ENCODE measurements at places on chromosomes 3 and 15.

DNA sequence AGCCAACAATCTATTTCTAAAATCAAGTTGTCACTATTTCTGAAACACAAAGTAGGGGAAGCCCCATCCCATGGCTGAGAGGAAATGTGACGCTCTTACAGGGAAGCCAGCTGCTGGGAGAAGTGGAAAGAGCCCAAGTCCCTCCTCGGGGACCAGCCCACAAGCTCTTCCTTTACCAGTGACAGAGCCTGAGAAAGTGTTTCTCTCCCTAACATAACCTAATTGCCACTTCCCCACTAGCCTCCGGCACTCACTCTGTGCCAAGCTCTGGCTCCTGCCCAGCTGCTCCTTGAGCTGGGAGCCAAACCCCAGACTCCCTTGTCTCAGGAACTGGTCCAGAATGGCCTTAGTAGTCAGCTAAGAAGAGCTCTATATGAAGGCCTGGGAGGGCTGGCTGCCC lies 42.9 kb downstream of the TNFAIP8L3 start:
- no peaks in the 10 kb centered on the region for H3K27me3 ChIP-seq
- DNase-seq = no peak
- H3K36me3 ChIP-seq = no peaks in the 10 kb centered on the region
- no peaks in the 10 kb centered on the region for H3K4me1 ChIP-seq
- H3K27ac ChIP-seq = no peak overlapping the region
- H3K4me3 ChIP-seq = no peak overlapping the region

DNA sequence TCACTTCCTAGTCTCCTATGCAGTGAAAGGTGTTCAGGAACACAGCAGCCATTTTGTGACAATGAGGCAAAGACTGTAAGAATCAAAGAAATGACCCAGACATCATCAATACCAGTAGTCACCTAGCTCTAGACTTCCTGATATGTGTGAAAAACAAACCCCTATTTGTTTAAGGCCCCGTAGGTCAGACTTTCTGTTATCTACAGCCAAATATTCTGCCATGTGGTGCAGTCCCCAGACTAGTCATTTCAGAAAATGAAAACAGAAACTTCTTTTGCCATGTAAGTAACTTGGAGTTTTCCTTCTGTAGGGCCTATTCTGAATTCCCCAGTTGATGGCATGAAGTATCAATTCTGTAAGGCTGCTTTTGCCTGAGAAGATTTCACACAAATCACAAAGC lies 181.7 kb upstream of the SNTN start:
- H3K4me3 ChIP-seq = no peak overlapping the region
- no peak for DNase-seq
- H3K4me1 ChIP-seq = no peaks in the 10 kb centered on the region
- H3K36me3 ChIP-seq = no peaks in the 10 kb centered on the region

GRCh38 chr3:42061713-42062380 lies 29.3 kb upstream of the TRAK1 start:
- peaks cover 17% of the 10 kb centered on the region for H3K4me1 ChIP-seq
- no peak for DNase-seq
- no peak overlapping the region for H3K4me3 ChIP-seq

GRCh38 chr3:100465892-100466777 lies 26.3 kb upstream of the TMEM45A start:
- H3K27ac ChIP-seq = peak overlapping the region; percentile 40
- no peaks in the 10 kb centered on the region for H3K36me3 ChIP-seq
- H3K4me1 ChIP-seq = peaks cover 6% of the 10 kb centered on the region
- no peaks in the 10 kb centered on the region for H3K27me3 ChIP-seq

DNA sequence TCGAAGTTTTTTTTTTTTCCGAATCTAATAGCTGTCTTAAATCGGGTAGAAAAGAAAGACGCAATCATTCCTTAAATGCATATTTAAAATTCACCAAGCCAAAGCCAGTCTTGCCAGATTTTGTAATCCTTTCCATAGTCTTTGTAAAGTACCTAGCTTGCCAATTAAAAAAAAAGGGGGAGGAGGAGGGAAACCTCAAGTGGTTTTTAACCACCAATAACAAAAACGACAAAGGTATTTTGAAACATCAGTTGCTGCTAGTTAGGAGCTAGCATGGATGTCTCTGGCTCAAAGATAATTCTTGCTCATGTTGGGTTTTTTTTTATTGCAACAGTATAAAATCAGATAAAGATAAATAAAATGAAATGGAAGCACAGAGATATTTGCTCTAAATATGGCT lies 187.9 kb downstream of the MECOM start:
- 0 out of 2 replicates have a peak, but pooled peaks cover under 1% of the 10 kb centered on the region for H3K4me1 ChIP-seq
- no peak overlapping the region for H3K27ac ChIP-seq
- no peaks in the 10 kb centered on the region for H3K27me3 ChIP-seq
- no peak for DNase-seq
- no peaks in the 10 kb centered on the region for H3K36me3 ChIP-seq

- H3K4me3 ChIP-seq = no peak overlapping the region
- DNase-seq = no peak
- no peak overlapping the region for H3K27ac ChIP-seq
- no peaks in the 10 kb centered on the region for H3K4me1 ChIP-seq
These were observed 117.9 kb upstream of the PTX3 start for GRCh38 chr3:157318639-157319288.

DNA sequence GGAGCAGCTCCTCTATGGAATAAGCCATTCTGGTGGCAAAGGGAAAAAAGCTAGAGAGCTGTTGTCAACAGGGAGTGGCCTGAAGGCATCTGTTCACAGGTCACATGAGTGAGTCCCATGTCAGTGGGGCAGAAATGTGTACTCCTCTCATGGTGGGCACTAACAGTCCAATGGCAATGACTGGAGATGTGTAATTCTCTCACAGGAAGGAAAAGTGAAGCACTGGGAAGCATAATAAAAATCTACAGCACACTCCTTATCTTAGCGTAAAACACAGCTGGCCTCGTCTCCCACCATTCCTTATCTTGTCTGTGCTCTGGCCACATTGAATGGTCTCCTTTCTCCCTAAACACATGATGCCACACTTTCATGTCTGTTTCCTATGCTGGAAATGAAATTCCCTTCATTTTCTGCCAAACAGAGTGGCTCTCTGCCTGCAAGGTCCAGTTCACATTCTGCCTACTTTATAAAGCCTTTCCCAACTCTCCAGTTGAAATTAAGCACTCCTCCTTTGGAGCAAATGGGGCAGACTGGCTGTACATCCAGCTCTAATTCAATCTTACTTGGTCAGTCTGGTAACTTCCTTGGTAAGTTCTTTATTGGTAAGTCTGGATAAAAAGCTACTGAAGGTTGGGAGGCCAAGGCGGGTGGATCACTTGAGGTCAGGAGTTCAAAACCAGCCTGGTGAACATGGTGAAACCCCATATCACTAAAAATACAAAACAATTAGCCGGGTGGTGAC lies 139.8 kb downstream of the RPL22L1 start:
- H3K27ac ChIP-seq = no peak overlapping the region
- H3K4me1 ChIP-seq = no peaks in the 10 kb centered on the region
- H3K36me3 ChIP-seq = no peaks in the 10 kb centered on the region
- no peak for DNase-seq
- H3K4me3 ChIP-seq = no peak overlapping the region

- H3K4me1 ChIP-seq = no peaks in the 10 kb centered on the region
- no peaks in the 10 kb centered on the region for H3K27me3 ChIP-seq
- H3K4me3 ChIP-seq = no peak overlapping the region
- H3K36me3 ChIP-seq = no peaks in the 10 kb centered on the region
These were observed 23.1 kb downstream of the P3H2 start for GRCh38 chr3:190097617-190098016.

DNA sequence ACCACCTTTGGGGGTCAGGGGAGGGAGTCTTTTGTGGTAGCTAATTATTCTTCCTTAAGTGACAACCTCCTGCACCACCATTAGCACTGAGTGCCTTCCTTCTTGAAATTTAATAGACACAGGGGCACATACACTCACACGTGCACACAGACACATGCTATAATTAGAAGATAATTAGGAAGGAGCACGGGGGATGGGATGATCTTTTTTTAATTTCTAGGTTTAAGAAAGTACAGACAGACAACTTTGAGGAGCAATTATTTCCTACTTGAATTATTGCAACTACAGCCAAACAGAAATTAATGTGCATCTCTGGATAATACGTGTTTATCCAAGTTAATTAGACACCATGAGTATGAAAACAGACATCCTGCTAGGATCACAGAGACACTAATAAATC lies 44.8 kb upstream of the GUCA1C start:
- H3K27me3 ChIP-seq = no peaks in the 10 kb centered on the region
- no peaks in the 10 kb centered on the region for H3K36me3 ChIP-seq
- no peak for DNase-seq
- peaks cover 16% of the 10 kb centered on the region for H3K4me1 ChIP-seq
- H3K27ac ChIP-seq = no peak overlapping the region

- no peaks in the 10 kb centered on the region for H3K4me1 ChIP-seq
- no peak within 1 kb of the TSS for H3K4me3 ChIP-seq
- peak; percentile 30 for DNase-seq
- H3K27ac ChIP-seq = no peak within 1 kb of the TSS
These were observed at the start of gene SOX14 for GRCh38 chr3:137764001-137764433. Gene SOX14, plus strand, starts transcription at chr3:137764315. Its CDS starts 470 bp downstream, at chr3:137764785.

- H3K27me3 ChIP-seq = no peaks in the 10 kb centered on the region
- H3K4me1 ChIP-seq = peaks cover 33% of the 10 kb centered on the region
- H3K4me3 ChIP-seq = no peak overlapping the region
- H3K27ac ChIP-seq = no peak overlapping the region
- DNase-seq = no peak
These were observed 58.5 kb downstream of the TGFBR2 start for GRCh38 chr3:30664884-30665283.

- H3K4me3 ChIP-seq = no peak overlapping the region
- H3K27me3 ChIP-seq = no peaks in the 10 kb centered on the region
- no peaks in the 10 kb centered on the region for H3K4me1 ChIP-seq
- H3K36me3 ChIP-seq = no peaks in the 10 kb centered on the region
These were observed 316.7 kb downstream of the FOXP1 start for GRCh38 chr3:71266875-71267274.

DNA sequence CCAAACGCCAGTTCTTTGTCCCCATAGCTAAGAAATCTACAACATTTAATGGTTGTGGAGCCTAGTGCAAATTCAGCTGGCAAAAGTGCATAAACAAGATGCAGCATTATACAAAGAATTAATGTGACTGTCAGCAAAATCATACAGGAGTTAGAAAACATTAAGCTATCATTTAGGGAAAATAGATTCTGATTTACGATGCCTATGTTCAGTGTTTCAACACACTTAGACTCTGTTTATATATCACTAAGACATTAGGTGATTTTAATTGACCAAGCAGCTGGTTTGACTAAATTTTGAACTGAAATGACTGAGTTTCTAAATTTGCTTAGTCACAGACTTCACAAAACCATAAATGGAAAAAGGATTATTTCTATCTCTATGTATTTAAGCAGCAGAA lies 1076.8 kb downstream of the TBL1XR1 start:
- H3K4me3 ChIP-seq = no peak overlapping the region
- no peaks in the 10 kb centered on the region for H3K36me3 ChIP-seq

- DNase-seq = no peak
- H3K36me3 ChIP-seq = no peaks in the 10 kb centered on the region
- H3K4me3 ChIP-seq = no peak overlapping the region
These were observed 7.5 kb downstream of the UNC45A start for GRCh38 chr15:90942354-90943120.

DNA sequence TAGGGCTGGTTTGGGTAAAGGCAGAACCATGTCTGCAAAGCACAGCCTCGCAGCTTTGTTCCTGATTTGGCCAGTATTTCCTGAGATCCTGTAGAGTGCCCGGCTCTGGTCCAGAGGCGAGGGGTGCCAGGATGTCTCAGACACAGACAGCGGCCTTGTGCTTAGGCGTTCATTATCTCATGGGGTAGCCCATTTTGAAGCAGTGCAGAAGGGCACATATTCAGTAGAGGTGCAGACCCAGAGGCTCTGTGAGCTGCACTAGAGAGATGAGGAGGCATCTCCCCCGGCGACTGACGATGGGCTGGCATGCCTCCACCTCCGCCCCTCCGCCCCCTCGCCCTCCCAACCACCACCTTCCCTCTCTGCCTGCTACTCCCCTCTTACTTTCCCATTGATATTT lies 170.3 kb downstream of the CHDH start:
- no peaks in the 10 kb centered on the region for H3K27me3 ChIP-seq
- no peak overlapping the region for H3K27ac ChIP-seq
- no peaks in the 10 kb centered on the region for H3K36me3 ChIP-seq
- no peak for DNase-seq

GRCh38 chr3:193553586-193553985 lies 1.1 kb downstream of the ATP13A4 start:
- H3K27ac ChIP-seq = no peak overlapping the region
- no peak overlapping the region for H3K4me3 ChIP-seq
- no peaks in the 10 kb centered on the region for H3K36me3 ChIP-seq
- no peaks in the 10 kb centered on the region for H3K4me1 ChIP-seq

DNA sequence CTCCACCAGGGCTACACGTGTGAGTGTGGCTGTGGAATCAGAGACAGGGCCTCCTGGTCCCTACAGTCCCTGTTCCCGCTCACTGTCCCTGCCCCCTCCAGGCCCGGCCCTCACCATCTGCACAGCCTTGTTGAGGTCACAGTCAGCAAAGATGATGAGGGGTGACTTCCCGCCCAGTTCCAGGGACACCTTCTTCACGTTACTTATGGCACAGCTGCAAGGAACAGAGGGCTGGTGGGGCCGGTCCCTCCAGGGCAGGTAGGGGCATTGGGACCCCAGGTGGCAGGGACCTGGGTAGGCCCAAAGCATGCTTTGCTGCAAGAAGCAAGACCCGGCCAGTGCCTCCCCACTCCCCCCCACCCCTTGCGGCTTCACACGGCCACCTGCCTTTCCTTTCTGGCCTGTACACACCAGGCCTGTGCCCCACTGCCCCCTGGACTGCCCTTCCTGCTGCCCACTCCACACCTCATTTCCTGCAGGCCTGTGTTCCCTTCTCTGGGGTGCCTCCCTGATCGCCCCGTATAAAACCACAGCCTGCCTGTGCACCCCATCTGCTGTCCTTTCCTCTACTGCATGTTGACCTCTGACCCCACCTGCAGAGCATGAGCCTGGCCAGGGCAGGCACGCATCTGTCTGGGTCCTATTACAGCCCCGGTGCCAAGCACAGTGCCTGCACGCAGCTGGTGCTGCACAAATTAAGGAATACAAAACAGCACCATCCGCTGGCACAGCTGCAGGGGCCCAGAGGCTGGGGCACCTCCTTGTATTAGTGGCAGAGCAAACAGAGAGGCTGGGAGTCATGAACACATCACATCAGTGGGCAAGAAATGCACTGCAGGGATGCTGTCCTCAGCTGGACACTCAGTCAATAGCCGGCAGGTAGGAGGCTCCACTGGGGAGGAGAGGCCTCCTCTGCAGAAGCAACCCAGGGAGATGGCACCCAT lies 30.8 kb upstream of the SLC41A3 start:
- no peak for DNase-seq
- no peaks in the 10 kb centered on the region for H3K27me3 ChIP-seq
- no peak overlapping the region for H3K27ac ChIP-seq

DNA sequence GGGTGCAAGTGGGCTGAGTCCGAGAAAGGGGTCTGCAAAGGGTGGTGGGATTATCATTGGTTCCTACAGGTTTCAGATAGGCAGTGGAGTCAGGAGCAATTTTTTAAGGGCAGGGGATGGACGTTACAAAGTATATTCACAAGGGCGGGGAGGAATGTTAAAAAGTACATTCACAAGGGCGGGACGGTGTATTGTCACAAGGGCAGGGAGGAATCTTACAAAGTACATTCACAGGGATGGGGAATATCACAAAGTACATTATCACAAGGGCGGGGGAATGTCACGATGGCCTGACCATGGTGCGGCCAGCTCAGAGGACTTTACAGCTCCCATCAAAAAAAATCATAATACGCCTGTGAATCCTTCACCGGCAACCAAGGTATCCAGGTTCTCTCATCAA lies 20.6 kb upstream of the TEX55 start:
- no peaks in the 10 kb centered on the region for H3K4me1 ChIP-seq
- no peaks in the 10 kb centered on the region for H3K27me3 ChIP-seq
- DNase-seq = no peak
- no peaks in the 10 kb centered on the region for H3K36me3 ChIP-seq

Data from MM.1S (cell line).